ENCODE measurements at places on chromosomes 12 and 14.

- no peak for DNase-seq
Measured at GRCh38 chr14:92656306-92657081, 91.9 kb downstream of the LGMN start.

DNA sequence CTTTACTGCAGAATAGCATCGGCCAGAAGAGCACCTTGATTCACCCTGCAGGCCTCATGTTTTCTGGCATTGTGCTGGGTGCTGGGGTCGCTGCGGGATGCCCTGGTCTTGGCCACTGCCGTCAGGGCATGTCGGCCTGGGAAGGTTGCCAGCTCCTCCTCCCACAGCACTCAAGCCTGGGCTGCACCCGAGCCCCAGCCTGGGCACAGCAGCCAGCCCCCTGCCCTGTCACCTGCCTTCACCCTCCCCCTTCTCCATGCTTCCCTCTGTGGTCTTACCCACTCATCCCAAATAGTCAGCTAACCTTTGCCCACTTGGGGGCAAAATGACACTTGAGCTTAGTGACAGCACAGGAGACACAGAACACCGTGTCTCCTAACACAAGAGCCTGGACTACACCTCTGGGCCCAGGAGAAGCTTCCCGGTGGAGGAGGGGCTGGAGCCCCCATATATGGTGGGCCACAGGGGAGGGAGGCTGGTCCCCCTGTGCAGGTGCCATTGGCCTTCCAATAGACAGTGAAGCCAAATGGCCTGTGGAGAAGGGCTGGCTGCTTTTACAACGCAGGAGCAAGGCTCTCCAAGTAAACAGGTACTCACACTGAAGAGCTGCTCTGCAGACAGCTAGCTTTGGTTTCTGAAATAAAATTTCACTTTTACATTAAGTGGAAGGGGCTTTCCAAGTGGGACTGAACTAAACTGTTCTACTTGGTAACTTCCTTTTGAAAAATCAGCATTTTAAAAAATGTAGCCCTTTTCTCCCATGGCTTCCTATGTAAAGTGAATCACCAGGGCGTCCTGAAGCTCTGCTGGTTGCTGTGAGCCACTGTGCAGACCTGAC is 51.2 kb upstream of the AMN start:
- DNase-seq, result no peak

DNA sequence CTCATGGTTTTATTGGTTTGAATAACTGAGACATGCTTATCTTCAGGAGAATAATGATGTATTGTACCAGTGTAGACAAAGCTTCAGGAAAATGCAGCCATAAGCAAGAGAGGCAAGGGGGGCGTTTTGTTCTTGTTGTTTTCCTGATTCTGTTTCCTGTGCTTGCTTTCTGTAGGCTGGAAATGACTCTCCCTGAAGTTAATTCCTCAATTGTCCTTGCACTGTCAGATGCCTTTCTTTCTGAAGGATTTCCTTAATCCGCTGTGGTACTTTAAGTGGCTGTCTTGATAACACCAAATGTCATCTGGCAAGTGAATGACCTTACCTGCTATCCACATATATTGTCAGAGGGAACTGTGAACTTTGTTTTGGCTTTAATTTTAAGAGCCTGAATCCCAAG is 220.0 kb downstream of the NEDD1 start:
- no peak for DNase-seq

DNA sequence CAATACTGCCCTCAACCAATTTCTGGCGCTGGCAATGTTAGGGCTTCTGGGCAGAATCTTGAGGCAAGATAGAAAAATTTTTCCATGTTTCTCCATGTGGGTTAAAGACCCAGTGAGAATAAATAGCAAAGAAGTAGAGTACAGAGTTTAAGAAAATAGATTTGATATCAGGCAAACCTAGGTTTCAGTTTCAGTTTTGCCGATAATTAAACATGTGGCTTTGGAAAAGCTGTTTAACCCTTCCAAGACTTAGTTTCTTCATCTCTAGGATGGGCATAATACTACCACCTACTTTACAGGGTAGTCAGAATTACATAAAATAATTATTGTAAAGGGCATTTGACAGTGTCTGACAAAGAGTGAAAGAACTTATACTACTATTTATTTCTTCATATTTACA is 360.4 kb downstream of the PCNX1 start:
- no peak for DNase-seq

- DNase-seq, result peak; percentile 57
Measured at GRCh38 chr14:26128931-26129671, 468.7 kb downstream of the NOVA1 start.

- DNase-seq, result no peak
Measured at GRCh38 chr12:85296362-85296761, 16.3 kb downstream of the ALX1 start.

- no peak for DNase-seq
Measured at GRCh38 chr14:65377576-65377975, 35.0 kb upstream of the FUT8 start.

GRCh38 chr14:103739793-103740501 is 24.3 kb downstream of the ZFYVE21 start:
- DNase-seq, result no peak

- DNase-seq, result no peak
Measured at GRCh38 chr14:51410897-51411296, 170.8 kb downstream of the TMX1 start.

- DNase-seq, result peak; percentile 22
Measured at GRCh38 chr14:103292426-103293374, 41.3 kb upstream of the EIF5 start.

DNA sequence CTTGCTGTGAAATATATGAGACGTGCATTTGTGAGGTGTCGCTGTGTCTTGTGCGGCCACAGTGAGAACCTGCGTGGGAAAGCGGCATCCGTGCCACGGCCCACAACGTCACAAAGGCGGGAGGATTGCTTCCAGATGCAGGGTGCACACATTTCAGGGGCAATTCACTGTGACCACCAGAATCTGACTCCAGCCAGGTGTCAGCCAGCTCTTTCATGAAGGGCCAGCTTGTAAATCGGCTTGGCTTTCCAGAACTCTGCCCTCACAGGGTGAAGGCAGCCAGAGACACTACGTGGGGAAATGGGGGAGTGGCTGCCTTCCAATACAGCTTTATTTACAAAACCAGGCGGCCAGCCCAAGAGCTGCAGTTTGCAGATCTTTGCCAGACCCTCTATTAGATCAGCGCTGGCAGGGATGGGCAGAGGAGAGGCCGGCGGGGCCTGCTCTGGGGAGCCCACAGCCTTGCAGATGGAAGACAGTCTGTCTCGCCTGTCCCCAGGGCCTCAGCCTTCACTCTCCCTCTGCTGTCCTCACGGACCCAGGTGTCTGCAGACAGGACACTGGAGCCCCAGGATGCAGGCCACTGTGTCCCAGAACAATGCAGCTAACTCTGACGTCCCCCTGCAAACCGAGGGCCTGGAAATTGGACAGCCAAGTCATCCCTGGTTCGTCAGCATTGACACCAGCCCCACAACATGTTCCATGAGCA is 53.5 kb downstream of the ADGRD1 start:
- no peak for DNase-seq

DNA sequence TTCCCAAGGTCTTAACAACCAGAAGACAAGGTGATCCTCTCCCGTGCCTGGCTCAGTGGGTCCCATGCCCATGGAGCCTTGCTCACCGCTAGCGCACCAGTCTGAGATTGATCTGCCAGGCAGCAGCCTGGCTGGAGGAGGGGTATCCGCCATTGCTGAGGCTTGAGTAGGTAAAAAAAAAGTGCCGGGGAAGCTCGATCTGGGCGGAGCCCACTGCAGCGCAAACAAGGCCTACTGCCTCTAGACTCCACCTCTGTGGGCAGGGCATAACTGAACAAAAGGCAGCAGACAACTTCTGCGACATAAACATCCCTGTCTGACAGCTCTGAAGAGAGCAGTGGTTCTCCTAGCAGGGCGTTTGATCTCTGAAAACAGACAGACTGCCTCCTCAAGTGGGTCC is 104.0 kb downstream of the C14orf39 start:
- no peak for DNase-seq

DNA sequence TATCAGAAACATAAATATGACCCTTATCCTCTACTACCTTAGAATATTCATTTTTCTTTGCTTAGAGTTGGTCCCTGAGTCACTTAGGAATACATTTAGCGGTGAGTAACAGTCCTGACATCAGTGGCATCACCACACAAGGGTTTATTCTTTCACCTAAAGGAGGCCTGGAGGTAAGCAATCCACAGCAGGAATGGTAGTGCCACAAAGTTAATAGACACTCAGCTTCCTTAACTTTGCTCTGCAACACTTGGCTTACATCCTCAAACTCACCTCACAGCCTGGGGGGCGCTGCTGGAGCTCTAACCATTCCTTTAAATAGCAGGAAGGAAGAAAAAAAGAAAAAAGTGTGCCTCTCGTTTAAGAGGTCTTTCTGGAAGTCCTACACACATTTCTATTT is 29.1 kb downstream of the BBOF1 start:
- no peak for DNase-seq

GRCh38 chr12:76782526-76782925 is 18.6 kb downstream of the ZDHHC17 start:
- DNase-seq, result no peak

DNA sequence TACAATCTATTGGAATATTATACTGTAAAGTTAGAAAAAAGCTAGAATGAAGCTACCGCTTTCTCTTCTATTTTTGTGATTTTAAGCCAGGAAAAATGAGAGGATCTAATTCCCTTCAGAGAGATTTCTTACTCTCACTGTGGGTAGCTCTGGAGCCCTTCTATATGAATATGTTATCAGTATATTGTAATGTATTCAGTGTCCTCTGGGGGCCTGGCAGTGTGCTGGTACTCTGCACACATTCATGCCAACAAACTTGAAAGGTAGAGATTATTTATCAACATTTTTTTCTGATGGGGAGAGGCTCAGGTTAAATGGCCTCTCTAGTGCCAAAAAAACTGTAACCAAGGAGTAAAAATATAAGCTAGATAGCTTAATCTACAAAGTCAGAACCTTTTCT is 292.8 kb downstream of the TTC6 start:
- no peak for DNase-seq

GRCh38 chr14:96108061-96108795 is 69.1 kb downstream of the C14orf132 start:
- no peak for DNase-seq

DNA sequence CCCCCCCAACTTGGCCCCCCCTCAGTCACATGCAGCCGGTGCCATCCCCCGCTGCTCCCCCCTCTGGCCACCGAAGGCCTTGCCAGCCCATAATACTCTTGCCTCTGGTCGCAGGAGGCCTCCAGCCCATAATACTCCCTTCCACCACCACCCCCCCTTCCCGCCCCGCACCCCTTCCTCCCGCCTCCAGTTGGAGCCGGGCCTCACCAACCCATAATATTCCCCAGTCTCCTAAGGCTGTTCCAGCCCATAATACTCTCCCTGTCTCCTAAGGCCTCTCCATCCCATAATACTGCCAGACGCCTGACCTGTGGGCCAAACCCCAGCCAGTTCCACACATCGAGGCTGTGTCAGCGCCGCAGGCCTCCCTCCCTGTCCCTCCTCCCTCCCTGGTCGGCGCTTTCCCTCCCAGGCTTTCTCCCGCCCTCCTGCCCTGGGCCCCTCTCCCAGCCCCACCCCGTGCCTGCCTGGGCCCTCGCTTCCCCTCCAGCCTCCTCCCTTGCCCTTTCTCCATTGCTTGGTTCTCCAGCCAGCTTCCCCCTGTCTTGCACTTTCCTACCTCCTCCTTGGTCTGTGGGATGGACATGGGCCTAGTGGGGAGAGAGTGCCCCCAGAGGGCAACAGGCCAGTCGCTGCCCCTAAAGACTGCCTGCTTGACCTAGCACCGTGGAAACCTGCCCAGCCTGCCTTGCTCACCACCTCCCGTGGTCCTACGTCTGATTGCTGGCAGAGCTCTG is 6.8 kb upstream of the CHD4 start:
- DNase-seq, result peak; percentile 45

DNA sequence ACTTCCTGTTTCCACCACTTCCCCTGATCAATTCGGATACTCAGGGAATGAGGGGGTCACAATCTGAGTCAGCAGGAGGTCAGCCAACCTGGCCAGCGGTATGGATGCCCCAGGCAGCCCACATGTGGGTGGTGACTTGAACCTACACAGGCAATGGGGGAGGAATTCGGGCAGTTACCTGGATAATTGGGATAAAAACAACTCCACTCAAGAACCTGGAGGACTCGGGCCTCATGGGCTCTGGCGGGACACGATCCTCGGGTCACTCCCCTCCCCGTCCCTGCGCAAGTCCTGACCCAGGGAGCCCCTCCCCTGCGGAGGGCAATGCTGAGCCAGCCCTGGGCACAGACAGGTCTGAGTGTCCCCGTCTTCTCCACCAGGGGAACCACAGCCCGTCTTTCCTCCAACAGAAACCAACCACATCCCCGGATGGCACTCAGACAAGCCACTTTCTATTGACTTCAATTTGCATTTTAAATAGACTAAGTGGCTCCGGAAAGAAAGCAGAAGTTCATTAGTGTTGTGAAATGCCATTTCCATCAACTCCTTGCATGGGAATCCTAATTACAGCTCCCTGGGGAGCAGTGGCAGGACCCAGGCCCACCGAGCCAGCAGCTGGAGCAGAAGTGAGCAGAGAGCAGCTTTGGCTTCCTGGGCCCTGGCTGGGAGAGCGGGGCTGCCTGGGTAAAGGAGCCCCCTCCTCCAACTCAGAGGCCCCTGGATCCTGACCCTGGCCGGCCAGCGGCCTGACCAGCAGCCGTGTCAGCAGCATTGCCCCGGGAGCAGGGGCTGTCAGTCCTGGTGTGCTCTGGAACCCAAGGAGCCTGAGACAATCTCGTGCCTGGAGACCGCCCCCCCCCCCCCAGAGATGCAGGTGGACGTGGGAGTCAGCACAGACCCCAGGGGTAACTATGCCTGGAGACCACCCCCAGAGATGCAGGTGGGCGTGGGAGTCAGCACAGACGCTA is 374.1 kb downstream of the ADGRD1 start:
- DNase-seq, result no peak
